ENCODE measurements at places on chromosomes 3 and 15.

- DNase-seq = no peak
Measured at GRCh38 chr3:5019411-5020241, 40.4 kb downstream of the BHLHE40 start.

DNA sequence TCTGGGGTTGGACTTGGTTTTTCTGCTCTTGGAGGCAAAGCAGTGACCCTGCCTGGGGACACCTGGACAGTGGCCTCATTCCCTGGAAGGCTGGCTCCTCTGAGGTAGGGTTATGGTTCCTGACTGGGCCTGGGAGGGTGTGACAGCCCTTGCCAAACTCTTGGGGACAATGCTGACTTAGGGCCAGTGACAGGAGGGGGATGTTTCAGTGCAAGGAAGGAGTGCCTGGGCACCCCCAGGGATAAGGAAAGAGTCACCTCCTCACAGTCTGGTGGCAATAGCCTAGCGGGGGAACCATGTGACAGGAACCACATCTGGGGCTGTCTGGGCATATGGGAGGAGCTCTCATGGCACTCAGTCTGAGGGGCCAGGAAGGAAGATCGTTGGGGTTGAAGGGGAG lies 91.8 kb downstream of the ABHD5 start:
- DNase-seq = no peak

- peak; percentile 90 for DNase-seq
Measured at GRCh38 chr3:109685084-109686079, 348.0 kb upstream of the DPPA4 start.

- DNase-seq = no peak
Measured at GRCh38 chr3:170360466-170360865, 3.0 kb downstream of the SKIL start.

DNA sequence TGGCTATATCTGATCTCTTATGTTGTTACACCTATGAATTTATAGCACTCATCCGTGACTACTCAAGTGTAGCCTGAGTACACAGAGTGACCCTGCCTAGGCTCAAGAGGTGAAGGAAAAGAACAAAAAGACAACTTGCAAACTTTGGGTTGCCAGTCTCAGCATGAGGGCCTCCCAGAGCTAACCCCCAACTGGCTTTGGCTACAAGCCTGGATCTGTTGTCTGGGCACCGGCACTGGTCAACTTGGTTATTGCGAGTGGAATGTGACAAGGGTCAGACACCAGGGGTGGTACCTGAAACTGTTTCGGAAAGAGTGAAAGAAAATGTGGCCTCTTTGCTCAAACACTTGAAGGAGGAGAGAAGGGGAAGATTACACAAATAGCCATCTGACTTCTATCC lies 49.5 kb upstream of the BCL6 start:
- no peak for DNase-seq

DNA sequence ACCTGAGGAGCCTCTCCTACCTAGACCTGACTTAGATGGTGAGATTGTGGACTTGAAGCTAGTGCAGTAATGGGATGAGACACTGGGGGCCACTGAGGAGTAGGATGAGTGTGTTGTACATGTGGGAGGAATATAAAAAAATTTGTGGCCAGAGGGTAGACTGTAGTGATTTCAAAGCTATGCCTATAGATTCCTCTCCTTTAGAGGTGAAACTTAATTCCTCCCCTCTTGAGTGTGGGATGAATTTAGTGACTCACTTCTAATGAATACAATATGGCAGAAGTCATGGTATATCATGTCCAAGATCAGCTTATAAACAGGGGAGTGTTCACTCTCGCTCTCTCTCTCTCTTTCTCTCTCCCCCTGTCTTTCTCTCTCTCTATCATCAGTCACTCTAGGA lies 6.7 kb downstream of the ZNF860 start:
- DNase-seq = no peak

GRCh38 chr3:178480795-178481194 lies 55.4 kb upstream of the KCNMB2 start:
- no peak for DNase-seq

DNA sequence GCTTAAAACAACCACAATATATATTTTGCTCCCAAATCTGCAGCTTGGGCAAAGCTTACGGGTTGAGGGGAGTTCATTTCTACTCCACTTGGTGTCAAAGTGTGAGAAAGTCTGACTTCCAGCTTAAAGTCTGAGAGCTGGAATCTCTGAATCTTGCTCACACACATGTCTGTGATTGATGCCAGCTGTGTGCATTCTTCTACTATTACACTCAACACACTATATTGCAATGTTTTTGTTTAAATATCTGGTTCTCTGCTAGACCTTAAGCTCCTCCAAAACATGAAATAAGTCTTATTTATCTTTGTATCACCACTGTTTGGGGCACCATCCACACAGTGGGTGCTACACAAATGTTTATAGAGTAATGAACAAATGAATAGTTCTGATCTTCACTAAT lies 36.7 kb upstream of the SECISBP2L start:
- peak; percentile 45 for DNase-seq

- no peak for DNase-seq
Measured at GRCh38 chr3:64179249-64179648, 46.0 kb downstream of the PRICKLE2 start.

- no peak for DNase-seq
Measured at GRCh38 chr3:186220365-186220764, 111.5 kb upstream of the ETV5 start.

DNA sequence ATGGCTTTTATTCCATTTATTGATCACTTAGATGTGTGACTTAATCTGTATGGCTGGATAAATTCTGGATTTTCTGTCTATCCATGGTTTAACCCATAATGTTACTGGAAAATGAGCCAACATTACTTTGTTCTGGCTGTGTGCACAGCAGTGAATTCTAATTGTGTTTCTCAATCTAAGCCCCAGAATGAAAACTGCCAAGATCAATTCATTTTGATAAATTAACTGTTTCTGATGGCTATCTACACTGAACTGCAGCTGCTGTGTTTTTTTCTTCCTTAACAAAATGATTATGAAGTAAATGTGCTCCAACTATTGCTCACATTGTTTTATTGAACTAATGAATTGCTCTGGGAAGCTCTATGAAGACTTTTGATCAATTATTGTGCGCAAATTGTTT lies 35.7 kb upstream of the CPB1 start:
- no peak for DNase-seq

DNA sequence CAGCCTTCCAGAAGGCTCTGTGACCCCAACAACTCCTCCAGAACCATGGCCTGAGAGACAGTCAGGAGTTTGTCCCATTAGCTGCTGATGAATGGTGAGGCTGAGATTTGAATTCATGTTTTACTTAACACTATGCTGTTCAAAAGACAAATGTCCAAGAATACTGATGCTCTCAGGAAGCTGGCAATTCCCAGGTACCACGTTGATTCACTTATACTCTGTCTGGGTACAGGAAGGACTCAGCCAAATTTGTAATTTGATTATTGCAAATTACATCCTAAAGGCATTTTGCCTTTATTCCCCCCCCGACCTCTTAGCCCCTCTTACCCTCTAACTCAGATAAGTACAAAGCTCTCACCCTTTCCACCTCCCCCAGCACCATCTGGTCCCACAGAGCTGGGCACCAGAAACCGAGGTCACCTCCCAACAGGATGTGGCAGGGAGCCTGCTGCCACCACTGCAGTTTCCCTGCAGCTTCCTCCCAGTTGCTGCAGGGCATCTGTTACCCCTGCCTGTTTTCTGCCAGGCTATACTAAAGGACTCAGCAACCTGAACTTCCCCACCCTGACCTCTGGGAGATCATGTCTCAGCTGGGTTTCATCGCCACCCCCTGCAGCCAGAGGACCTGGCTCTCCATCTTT lies 33.6 kb downstream of the EAF1 start:
- DNase-seq = no peak

DNA sequence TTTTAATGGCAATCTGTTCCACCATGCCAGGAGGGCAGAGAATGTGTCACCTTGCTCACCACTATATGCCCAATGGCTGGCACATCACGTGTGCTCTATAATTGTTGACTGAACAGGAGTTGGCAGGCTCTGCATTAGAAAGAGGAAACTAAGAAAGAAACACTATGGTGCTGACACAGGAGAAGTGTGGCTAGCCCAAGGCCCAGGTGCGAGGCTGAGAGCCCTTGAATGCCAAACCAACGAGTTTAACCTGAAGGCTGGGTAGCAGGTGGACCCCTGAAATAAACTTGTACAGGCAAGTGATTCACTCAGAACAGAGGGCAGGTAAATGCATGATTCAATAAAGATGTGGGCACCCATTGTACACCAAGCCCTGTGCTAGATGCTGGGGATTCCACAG lies 2.4 kb downstream of the CHCHD4 start:
- DNase-seq = no peak

GRCh38 chr3:182947888-182948287 lies 32.5 kb downstream of the DCUN1D1 start:
- no peak for DNase-seq

GRCh38 chr15:61155741-61156700 lies 73.1 kb downstream of the RORA start:
- no peak for DNase-seq

DNA sequence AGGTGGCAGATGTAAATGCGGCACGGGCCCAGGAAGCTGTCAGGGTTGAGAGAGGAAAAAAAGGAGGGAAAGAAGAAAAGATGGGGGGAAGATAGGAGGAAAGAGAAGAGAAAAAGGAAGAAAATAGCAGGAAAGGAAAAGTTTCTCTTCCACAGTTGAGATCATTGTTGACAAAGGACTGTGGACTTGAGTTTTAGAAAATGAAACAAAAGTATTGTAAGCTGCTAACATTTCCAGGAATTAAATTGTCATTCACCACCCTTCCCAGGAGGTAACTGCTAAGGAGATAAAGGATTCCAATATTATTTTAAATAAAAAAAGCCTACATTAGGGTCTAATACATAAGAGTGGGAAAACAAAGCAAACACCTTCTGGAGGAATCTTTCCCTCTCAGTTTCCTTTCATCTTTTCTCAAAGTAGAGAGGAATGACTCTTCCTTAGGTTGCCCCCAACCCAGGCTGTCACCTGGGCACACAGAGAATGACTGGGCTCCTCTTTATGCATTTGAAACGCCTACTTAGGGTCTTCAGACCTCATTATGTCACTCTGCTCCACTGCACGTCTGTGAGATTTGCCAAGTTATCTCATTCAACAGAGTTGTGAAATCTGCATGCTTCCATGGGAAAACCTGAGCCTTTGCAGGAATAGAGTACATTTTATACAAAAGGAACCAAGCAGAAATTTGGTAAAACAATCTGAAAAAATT lies 194.0 kb downstream of the TNIK start:
- DNase-seq = no peak

DNA sequence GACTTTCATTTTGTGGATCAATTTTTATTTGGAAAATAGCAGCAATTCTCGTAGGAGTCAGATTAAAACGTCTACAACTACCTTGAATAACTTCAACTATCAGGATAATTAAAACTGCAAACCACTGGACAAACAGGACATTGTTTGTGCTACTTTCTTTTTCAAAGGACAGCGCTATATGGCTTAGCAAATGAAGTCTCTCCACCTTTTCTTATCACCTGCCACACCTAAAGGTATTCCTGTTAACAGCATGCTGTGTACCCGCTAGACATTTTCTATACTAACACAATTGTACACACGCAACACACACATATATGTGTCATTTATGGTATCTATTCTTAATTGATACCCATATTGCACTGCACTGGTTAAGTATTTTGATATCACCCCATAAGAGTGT lies 19.2 kb downstream of the MNS1 start:
- DNase-seq = no peak

DNA sequence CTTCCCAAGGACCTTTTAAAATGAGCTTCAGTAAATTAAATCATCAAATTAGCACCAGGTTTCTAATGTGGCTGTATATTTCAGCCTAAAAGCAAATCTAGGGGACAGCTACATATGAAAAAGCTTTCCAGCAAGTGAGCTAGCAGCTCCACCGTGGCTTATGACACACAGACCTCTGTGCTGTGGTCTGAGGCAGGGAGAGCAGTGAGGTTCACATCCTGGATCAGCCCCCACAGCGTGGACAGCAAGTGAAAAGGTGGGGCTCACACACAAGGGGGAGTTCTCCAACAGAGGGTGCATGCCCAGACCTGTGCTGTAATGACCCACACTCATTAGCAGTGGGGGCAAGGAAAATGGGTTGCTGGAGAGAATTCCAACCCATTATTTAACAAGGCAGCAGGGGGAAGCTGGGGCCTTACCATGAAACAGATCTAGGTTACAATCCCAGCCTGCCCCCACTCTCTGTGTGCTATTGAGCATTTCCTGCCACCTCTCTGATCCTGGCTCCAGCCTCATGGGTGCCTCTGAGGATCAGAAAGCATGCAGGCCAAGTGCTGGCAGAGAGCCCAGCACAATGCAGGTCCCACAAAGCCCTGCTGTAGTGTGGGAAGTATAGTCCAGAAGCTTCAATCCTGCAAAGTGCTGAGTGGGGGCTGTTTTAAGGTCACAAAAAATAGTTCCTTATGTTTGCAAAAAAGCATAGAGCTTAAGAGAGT lies 48.2 kb downstream of the RASGRF1 start:
- no peak for DNase-seq

DNA sequence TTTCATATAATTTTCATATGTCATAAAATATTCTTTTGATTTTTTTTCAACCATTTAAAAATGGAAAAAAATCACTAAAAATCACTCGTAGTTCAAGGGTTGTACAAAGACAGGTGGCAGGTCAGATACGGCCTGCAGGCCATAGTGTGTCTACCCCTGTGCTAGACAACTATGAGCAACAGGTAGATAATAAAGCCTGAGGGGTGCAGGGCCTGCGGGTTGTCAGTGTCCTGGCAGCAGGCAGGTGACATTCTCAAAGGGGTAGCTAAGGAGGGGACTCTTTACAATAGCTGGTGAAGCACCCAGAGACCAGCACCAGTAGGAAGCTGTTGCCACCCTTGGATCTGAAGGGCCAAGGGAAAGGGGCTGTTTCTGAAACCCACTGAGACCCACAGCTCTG lies 34.4 kb downstream of the MINAR1 start:
- no peak for DNase-seq

GRCh38 chr15:36609793-36610192 lies 30.4 kb downstream of the CDIN1 start:
- DNase-seq = no peak

DNA sequence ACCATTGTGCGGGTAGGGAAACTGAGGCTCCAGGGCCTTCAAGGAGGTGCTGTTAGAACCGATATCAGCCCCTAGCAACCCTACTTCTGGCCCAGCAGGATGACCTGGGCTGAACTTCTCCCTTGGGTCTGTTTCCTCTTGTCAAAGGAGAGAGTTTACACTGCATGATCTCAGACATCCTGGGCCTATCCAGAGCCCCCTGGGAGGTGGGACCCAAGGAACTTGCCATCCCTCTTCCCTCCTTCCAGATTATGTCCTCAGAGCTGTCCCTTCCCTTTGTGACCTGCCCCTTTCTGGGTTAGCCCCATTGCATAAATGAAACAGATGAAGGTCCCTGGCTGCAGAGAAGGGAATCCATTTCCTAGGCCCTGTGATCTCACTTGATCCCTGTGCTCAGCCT lies 12.3 kb upstream of the DNAH1 start:
- no peak for DNase-seq

GRCh38 chr3:57386307-57386706 lies 93.8 kb upstream of the ASB14 start:
- no peak for DNase-seq

DNA sequence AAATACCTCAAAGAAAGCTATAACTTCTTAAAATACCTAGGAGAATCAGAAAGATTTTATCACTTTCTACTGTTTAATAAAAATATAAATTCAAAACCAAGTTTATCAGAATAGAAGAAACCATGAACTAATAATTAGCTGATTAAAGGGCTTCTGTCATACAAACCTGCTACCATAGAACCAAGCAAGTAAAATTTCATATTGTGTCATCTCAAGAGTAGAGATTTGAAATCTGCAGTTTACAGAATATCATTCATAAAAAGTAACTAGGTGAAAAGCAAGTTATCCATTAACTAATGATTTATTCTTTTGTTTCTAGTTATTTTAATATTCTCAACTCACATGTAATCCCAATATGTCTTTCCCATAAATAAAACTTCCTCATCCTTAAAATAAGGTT lies 36.8 kb upstream of the XXYLT1 start:
- DNase-seq = no peak

All from BJ (cell line).